ENCODE measurements at places on chromosomes 11 and 22.

GRCh38 chr11:74773476-74773875 is 24.8 kb downstream of the RNF169 start:
- DNase-seq: no peak

- DNase-seq: no peak
Observed at GRCh38 chr22:37976547-37976946, 7.8 kb downstream of the SOX10 start.

- no peak for DNase-seq
Observed at GRCh38 chr11:130633466-130633865, 185.0 kb downstream of the ADAMTS15 start.

DNA sequence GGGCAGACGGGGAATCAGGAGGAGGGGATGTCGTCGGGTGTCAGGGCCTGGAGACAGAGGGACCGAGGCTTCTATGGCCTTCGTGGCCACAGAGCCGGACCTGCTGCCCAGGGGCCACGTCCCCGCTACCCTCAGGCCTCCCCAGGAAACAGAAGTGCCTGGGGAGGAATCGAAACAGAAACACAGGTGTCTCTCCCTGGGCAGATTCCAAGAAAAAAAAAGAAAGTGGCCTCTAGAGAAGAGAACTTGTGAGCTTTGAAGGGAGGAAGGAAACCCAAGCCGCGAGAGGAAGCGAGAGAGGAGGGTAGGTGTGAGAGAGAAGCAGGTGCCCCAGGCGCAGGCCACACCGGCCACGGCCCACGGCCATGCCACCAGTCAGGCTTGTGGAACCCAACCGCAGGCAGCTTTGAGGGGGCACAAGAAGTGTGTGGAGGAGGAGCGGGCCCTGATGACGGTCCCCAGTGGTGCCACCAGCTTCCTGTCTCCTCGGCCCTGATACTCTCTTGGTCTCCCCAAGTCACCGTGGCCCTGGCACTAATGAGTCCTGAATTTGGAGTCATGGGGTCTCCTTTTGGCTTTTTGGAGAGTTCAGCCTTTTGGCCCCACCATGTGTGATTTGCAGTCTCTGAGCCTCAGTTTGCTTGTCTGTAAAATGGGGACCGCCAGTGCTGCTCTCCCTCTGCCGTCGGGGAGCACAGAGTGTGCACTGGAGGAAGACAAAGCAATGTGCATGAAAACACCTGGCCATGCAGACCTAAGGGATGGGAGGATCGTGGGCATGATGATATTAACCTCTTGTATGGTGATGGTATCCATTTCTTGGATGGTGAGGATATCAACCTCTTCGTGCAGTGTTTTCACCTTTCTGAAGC is 25.2 kb downstream of the LIF start:
- DNase-seq: no peak

DNA sequence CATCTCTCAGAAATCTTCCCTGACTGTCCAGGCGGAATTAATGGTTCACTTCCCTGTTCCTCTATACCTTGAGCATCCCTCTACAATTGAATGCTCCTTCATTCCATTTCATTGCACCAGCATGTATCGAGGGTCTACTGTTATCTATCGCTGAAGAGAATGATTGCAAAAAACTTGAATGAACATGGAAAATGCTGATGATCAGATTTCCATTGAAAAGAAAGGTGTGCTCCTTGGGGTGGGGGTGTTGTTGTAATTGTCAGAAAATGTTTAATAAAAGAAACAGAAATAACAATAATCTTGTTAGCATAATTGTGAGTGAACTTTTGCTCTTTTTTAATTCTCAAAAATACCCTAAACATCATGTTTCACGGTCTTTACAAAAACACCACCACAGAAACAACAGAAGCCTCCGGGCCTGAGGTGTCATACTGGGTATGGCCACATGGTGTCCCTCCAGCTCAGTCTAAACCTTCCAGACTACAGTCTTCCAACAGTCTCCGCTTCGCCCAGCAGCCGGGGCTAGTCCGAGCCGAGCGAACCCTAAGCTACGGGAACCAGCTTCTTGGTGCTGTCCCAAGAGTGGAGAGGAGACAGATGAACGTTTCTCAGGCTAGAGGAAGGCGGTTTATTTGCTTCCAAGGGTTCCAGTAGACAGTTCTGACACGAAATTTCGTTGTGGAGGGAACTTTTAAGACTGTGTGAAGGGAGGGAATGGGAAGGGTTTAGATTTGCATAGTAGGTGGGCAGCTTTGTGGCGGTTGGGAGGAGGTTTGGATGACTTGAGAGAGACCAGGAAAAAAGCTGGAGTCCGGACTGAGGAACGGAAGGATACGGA is 75.8 kb upstream of the ZBED5 start:
- peak; percentile 92 for DNase-seq

- no peak for DNase-seq
Observed at GRCh38 chr22:47076758-47077157, 314.3 kb downstream of the TBC1D22A start.

GRCh38 chr11:110235966-110236365 is 60.4 kb downstream of the RDX start:
- DNase-seq: no peak

GRCh38 chr22:38021206-38021605 is 36.0 kb upstream of the PICK1 start:
- no peak for DNase-seq

DNA sequence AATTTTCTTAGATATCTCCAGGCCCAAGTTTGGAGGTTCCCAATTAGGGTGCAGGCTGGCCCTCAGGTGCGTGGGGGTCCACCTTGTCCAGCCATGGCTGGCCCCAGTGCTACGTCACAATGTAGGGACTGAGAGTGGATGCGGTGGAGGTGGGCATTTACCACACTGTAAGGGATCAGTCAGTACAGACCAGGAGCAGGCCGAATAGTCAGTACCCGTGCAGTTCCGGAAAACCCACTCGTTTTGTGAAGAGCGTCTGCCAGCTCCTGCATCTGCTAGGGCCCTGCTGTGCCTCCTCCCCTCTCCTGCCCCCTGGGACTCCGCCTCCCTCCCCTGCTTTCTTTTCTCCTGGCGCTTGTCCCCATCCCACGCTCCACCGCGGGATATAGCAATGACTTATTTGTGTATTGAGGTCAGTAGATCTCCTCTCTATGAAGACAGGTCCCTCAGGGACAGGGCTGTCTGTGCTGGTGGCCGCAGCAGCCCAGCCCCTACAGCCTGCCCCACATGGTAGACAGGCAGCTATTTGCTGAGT is 50.4 kb upstream of the SEPTIN5 start:
- DNase-seq: no peak

GRCh38 chr11:89660234-89660633 is 49.9 kb upstream of the TRIM77 start:
- DNase-seq: no peak

DNA sequence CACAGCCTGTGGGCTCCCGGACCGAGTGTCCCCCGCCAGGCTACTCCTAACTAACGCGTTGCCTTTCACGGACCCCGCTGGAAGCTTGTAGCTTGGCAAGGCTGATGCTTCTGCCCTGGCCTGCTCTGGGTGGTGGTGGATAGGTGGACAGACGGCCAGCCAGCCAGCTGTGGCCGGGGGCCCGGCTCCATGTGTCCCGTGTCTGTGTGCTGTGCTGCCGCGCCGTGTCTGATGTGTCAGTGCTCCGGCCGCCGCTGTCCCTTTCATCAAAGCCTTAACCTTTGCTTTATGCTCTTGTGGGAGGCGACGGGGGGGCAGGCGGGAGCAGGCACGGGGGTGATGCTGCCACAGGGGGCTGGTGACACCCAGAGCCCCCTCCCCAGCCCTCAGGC is 5.0 kb downstream of the CCDC188 start:
- DNase-seq: no peak

GRCh38 chr11:12868315-12869073 is 140.6 kb upstream of the RASSF10 start:
- no peak for DNase-seq

- no peak for DNase-seq
Observed at GRCh38 chr22:20595461-20595860, 88.1 kb downstream of the MED15 start.

DNA sequence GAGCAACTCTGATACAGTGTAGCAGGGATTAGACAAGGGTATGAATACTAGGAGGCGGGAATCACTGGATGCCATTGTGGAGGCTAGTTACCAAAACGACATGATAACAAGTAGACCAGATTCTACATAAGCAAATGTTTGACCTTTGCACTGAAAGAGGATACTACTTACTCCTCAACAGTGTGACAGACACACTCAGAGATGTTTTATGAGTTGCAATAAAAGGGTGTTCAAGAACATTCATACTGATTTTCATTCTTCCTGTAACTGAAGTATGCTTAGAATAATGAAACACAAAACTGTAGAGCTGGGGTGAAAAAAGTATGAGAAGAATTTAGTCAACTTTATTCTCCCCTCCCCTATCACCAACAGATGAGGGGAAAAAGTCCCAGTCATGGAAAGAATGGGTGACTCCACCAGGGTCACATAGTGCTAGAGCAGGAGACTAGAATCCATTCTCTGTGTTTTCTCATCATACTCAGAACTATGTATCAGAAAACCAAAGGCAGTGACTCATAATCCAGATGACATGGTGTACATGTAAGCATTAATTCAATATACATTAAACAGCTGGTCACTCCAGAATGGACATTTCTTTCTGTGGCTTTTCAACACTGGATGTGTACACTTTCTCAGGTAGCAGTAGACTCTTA is 32.8 kb downstream of the ARHGAP20 start:
- no peak for DNase-seq

DNA sequence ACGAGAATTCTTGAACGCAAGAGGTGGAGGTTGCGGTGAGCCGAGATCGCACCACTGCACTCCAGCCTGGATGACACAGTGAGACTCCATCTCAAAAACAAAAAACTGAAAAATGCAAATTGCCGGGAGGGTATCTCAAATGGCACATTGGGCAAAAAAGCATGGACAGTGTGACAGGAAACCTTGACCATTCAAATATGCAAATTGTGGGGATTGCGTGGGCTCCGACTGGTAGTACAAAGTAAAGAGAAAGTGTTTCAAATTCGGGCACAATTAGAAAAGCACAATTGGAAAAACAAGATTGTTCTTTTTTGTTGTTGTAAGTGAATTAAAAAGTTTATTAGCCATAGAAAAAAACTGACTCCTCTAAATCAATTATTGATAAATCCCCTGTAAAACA is 56.7 kb upstream of the NUP160 start:
- DNase-seq: no peak

- no peak for DNase-seq
Observed at GRCh38 chr22:17678817-17679385, 40.3 kb downstream of the BCL2L13 start.

- peak; percentile 46 for DNase-seq
Observed at GRCh38 chr11:44605068-44605708, 39.7 kb downstream of the CD82 start.

- DNase-seq: no peak
Observed at GRCh38 chr22:26527574-26528465, 15.5 kb upstream of the TFIP11 start.

DNA sequence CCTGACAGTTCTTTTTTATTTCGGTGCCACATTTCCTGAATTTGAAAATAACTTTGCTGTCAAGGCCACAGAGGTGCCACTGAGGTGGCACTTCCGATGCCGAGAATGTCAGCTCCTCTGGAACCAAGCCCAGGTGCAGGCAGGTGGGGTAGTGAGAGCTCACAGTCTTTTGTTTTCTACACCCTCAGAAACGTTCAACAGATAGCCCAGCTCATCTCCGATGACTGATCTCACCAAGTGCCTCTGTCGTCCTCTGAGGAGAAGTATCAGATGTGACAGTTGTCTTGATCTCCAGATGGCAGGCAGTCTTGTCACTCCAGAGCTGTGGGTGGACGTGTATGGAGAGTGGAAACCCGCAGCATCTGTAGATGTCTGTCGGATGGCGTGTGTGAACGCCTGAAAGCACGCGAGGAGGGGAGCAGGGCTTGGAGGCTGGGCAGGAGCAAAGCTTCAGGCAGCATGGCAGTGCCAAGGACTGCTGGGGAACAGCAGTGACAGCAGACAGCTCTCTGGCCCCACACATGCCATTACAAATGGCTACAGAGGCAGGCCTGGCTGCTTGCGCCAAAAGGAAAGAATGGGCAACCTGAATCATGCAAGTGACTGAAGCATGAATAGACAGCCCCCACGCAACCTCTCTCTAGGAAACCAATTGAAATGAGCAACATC is 877.0 kb downstream of the OPCML start:
- no peak for DNase-seq

- no peak for DNase-seq
Observed at GRCh38 chr11:12122083-12122482, 11.7 kb downstream of the MICAL2 start.

- DNase-seq: no peak
Observed at GRCh38 chr11:126919147-126919823, 81.3 kb downstream of the KIRREL3 start.

DNA sequence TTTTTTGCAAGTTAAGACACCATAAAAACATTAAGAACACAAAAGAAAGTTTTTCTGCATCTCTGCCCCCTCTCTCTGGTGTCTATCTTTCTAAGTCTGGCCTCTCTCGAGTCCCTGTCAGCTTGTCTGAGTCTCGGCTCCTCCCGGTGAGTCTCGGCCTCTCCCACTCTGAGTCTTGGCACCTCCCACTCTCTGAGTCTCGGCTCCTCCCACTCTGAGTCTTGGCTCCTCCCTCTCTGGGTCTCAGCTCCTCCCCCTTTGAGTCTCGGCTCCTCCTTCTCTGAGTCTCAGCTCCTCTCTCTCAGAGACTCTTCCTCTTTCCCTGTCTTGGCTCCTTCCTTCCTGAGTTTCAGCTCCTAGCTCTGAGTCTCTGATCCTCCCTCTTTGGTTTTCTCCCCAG is 72.5 kb upstream of the AMPD3 start:
- no peak for DNase-seq

DNA sequence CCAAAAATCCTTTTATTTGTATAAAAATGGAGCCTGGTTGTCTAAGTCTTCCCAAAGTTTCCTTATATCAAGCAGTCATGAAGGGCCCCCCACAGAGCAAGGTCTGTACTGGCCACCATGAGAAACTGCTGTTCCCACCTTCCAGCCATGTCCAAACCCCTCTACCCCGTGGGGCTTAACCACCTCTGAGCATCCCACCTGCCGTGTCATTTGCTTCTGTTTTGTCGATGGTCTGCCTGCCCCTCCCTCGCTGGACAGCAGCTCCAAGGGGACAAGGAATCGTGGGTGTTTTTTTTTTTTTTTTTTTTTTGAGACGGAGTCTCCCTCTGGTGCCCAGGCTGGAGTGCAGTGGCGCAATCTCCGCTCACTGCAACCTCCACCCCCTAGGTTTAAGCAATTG is 11.1 kb upstream of the ANO1 start:
- no peak for DNase-seq

- DNase-seq: no peak
Observed at GRCh38 chr22:30863081-30863833, 105.3 kb downstream of the MORC2 start.
